ENCODE measurements at places on chromosomes 12 and 14.

DNA sequence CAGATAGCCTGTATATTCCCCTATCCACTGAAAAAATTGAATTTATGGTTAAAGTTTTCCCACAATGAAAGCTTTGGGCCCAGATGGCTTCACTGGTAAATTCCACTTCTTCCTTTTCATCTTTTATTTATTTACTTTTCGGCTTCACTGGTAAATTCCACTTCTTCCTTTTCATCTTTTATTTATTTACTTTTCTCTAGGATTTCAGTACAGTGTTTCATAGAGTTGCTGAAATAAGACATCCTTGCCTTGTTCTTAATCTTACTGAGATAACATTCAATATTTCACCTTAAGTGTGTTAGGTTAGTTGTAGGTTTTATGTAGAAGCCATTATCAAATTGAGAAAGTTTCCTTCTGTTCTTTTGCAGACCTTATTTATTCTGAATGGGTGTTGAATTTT lies 18.9 kb upstream of the KLRG1 start:
- no peak for DNase-seq

DNA sequence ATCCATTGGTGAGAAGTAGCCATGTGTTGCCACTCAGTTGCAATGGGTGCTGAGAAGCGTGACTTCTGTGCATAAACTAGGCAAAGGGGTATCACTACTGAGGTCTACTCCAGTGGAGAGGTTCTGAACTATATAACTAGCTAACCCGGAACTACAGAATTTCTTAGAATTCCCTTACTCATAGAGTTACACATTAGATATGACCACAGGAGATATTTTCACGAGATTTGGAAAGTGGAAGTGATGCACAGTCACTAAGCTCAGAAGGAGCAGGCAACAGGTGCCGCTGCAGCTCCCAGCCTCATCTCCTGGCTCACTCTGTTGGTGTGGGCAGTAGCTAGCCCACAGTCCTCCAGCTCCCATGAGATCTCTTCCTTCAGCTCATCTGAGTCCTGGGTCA lies 136.6 kb downstream of the SSPN start:
- DNase-seq = no peak

GRCh38 chr12:86658303-86658702 lies 402.1 kb upstream of the MGAT4C start:
- no peak for DNase-seq

DNA sequence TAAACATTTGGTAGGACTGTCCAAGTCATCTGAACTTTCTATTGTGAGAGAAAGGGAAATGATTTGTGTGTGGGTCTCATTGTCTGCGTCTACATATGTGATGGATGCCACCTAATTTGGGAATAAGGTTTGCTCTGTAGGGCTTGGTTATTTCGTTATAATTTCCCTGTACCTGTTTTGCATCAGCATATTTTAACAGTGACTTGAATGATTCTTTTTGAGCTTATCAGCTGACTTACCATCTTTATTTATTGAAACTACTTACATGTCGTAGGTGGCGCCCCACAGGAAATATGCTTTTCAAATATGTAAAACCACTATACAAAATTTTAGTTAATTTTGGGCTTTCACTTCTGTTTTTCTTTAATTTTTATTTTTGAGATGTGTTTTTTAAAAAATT lies 56.5 kb upstream of the BCAT1 start:
- no peak for DNase-seq

GRCh38 chr12:111249018-111249370 lies 119.9 kb downstream of the PHETA1 start:
- no peak for DNase-seq

- no peak for DNase-seq
Observed at GRCh38 chr12:14785568-14785967, 17.7 kb downstream of the WBP11 start.

- no peak for DNase-seq
Observed at GRCh38 chr12:30696103-30696408, 387 bp upstream of the IPO8 start.

GRCh38 chr12:127562816-127563215 lies 704.2 kb upstream of the TMEM132C start:
- no peak for DNase-seq

DNA sequence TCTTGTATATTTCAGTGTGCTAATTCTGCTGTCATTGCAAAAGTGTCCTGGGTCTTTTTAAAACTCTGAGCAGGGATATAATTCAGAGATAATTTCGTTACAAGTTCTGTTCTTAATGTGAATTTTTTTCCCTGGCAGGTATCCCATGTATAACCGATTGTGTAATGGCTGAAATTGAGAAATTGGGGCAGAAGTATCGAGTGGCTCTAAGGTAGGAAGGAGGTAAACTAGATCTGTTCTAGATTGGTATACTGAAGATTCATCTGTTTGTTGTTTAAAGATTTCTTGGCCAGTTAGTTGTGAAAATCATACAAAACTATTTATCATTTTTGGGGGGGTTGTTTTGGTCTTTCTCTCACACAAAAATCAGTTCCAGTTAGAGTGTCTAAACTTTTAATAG lies 10.2 kb downstream of the FCF1 start:
- no peak for DNase-seq

DNA sequence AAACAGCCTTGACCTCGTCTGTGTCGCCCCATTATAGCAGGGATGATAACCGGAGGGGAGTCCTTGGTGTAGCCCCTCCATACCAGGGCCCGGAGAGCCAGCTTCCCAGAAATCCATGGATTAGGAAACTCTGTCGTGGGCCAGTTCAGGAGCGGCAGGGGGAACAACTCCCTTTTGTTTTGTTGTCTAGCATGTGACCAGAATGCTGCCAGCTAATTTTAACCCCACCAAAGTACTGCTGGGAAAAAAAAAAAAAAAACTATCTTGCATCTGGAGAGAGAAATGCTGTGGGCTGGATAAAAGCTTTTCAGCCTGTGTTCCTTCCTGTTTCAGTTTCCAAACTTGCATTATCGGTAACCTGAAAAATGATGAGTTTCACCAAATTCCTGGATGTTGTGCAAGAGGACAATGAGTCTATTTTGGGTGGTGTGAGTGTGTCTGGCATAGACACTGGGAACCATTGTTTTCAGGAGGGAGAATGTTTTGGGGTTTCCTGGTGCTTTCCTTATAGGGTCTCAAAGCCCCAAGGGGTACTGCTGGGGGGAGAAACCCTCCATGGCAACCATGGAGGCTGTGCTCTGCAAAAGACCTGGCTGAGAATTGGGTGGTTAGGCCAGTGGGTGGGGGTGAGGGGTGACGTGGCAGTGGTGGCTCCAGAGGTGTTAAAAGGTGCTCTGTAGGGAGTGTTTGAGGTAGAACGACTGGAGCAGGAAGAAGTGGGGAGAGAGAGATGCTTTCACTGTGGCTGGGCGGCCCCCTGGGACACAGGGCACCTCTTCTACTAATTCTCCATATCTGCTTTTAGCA lies 14.9 kb upstream of the IRF2BPL start:
- DNase-seq = no peak

GRCh38 chr12:125518074-125518473 lies 452.8 kb downstream of the AACS start:
- DNase-seq = no peak

GRCh38 chr12:2493086-2493485 lies 301.7 kb upstream of the FKBP4 start:
- no peak for DNase-seq

- DNase-seq = no peak
Observed at GRCh38 chr14:89958966-89959365, 3.2 kb downstream of the TDP1 start.

DNA sequence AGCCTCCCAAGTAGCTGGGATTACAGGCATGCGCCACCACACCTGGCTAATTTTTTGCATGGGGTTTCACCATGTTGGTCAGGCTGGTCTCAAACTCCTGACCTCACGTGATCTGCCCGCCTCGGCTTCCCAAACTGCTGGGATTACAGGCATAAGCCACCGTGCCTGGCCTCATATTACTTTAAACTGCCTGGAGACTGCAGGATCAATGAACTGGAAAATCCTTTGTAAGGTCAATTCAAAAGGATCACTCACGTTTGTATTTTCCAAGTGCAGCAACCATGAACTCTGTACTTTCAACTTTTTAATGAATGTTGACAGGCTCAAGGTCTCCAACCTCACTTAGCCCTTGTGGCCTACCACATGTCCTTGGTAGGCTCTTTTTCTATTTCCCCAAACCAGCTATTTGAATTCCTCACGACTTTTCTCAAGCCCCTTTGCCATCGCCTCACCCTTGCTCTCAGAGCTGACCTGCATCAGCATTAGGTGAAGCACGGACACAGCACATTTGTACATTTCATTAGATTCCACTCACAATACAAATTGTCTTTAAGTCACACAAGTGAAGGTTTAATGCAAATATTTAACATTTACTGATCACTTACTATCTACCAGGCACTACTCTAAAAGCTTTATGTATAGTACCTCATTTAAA lies 42.2 kb upstream of the GCH1 start:
- DNase-seq = no peak

DNA sequence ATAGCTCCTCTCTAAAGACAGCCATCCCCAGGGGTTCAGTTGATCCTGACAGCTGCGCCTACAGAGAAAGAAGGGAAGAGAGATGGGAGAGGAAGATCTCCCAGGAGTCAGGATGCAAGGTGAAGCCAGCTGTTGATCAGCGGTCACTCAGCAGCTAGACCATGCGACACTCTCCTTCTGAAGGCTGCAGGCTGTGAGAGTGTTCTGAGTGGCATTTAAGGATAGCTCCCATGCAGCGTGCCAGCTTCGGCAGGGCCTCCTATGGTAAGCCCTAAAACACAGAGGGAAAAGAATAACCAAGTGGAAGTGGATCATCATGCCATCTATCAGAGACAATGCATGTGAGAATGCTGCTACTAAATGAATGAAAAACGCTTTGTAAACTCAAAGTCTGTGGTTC lies 197.9 kb upstream of the NUDT4 start:
- no peak for DNase-seq

DNA sequence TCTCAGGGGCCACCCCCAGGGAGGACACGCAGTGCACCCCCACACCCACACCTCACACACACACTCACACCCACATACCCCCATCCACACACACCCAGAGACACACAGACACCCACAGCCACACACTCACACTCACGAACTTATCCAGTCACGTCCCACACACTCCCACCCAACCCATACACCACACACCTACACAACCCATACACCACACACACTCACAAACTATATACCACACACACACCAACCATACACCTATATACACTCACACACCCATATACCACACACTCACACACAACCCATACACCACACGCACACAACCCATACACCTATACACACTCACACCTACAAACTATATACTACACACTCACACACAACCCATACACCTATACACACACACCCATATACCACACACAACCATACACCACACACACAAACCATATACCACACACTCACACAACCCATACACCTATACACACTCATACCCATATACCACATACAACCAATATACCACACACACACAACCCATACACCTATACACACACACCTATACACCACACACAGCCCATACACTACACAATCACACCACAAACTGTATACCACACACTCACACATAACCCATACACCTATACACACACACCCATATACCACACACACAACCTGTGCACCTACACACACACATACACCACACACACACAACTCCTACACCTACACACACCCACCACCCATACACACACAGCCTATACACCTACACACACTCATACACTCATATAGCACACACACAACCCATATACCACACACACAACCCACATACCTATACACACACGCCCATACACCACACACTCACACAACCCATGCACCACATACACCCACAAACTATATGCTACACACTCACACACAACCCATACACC lies 42.7 kb downstream of the TMEM121 start:
- no peak for DNase-seq

DNA sequence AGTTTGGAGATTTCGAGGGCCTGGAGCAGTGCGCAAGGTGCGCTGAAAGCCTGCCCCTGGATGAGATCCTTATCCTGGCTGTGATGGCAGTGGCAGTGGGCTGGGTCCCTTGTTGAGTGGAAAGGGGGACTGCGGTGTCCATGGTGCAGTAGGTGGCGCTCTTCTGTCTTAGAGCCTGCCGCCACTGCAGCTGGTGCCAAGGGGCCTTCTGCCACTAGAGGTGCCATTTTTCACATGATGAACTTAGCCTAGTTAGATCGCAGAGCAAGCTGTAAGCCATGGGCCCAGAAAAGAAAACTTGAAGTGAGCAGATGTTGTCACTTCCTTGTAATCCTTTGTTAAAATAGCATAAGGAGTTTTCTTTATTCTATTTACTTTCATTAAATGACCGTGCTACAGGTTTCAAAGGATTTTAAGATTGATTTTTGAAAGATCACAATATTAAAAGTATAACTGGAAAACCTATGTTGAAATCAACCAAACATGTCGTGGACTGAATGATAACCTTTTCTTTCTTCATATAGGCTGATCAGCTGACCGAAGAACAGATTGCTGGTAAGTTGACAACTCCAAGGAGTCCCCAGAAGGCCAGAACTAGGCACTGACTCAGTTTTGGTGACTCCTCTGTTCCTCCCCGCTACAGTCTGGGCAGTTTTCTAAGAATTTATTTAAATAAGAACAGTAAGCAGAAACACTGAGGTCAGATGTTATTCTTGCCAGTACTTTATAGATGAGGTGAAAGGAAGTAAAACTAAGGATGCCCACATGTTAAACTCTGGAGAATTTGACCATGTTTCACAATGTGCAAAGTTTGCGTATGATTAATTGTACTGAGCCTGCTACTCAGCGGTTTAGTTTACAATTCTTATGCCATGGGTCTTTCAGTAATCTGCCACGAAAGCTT lies 3.0 kb downstream of the CALM1 start:
- DNase-seq = peak; percentile 80

- no peak for DNase-seq
Observed at GRCh38 chr12:4829161-4829792, 80.4 kb upstream of the KCNA1 start.

DNA sequence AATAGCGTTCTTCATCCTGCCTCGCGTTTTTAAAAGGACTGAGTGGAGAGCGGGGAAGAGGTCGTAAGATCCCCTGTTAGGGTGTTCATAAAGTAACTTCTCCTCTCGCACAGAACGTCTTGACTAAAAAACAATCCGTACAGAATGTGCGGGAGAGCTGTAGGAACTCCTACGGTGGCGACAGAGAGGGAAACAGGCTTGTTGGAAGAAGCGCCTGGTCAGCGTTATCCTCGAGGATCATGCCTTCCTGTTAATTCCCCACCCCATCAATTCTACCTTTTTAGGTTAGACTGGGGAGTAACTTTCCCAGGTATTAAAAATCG lies 399 bp upstream of the WASHC4 start:
- DNase-seq = no peak

DNA sequence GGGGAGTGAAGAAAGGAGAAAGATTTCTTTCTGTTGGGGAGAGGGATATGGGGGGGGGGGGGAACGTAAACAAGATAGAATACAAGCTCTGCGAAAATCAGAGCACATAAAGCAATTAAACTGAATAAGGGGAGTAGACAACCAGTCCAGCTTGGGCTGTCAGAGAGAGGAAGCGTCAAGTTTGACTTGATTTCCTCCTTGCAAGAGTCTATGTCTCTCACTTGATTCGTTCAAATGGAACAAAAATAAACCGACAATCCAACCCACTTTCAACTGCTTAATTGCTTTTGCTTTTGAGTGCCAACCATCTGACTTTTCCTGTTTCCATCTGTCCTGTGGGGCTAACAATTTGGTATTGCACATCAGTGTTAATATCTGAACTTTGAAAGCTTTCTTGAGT lies 942 bp downstream of the SYT1 start:
- no peak for DNase-seq

GRCh38 chr12:54840244-54840865 lies 14.0 kb upstream of the MUCL1 start:
- no peak for DNase-seq

- no peak for DNase-seq
Observed at GRCh38 chr14:61582815-61583214, 112.5 kb upstream of the HIF1A start.
